Activated CD4-positive, alpha-beta T cell treated with anti-CD3 and anti-CD28 coated beads, Interleukin-2, Interleukin-4, amounts not matched to agents 100 ng/mL and 50 ng/mL, durations not matched to agents 16 hours and 8 hours (primary cell): ENCODE measurements at places on chromosomes 3 and 15.

DNA sequence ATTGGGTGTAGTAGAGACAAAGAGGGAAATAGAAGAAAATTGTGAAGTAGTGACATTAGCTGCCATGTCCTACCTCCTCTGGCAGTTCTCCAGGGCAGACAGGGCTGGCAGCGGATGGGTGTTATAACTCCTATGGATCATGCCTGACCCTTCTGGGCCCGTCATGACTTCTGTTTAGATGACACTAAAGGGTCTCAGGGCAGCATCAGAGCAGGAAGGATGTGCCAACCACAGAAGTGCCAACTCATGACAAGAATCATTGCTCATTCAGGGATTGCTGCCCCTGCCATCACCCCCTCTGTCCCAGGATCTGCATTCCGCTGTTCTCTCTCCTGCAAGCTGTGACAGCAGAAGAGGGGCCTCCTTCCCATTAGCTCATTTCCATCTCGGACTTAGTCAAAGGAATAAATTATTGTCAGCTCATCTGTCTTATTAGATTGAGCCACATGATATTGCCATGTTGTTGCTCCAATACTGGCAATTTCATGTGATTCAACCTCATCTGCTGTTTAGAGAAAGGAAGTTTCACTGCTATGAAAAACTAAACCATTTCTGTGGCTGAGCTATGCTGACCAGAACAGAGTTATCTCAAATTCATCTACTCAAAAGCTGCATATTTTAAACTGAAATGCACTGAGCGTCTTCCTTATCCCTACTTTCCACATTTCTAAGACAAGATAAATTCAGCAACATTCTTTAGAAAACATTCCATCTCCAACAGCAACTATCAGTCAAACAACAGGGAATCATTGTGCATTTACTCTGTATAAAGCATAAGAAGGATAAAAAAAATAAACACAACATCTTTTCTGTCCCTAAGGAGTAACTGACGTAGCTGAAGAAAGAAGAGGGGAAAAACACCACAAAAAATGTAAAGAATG lies 271.6 kb downstream of the FHIT start:
- no peak for DNase-seq

- peak; percentile 9 for DNase-seq
Measured at GRCh38 chr15:67335534-67336222, 81.1 kb downstream of the IQCH start.

GRCh38 chr3:195763076-195763830 lies 42.5 kb downstream of the MUC20 start:
- DNase-seq, result no peak

GRCh38 chr3:109685084-109686079 lies 348.0 kb upstream of the DPPA4 start:
- DNase-seq, result no peak

DNA sequence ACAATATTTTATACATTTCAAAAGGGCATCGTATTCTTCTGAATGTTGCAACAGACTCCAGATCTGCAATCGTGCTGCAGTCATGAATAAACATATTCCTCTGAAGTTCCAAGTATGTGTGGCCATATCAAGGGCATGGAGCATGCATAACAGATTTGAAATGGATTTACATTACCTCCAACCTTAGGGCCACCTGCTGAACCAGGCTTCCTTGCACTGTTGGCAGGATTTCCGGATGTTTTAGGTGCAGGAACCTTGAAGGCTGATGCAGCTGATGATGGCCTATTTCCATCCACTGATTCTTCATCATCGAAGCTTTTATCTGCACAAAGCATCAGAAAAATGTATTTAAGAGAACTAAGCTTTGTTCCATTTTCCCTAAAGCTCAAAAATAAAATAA lies 73.5 kb downstream of the CLASP2 start:
- DNase-seq, result no peak

DNA sequence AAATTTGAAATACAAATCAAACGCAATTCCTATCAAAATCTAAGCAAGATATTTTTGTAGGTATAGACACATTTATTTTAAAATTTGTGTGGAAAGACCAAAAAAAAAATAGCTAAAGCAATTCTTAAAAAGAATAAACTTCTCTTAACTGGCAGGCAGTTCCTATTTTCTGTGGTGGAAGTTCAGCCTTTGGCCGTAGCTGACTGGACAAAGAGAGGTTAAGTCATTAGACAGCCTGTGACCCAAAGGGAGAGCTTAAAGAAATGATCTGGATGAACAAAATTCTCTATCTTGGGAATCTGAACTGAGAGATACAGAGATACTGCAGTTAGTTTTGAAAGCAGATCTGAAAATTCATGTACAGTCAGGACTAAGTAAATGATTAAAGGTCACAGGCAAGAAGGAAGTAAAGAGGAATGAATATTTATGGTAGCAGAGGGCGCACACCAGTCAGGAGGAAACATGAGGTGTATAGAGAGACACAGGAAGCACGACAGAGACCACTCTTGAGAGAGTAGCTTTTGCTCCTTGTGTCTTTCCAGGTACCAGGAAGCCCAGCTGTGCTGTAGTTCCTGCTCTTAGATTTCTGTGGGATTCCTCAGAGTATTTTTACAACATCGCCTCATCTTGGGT lies 57.5 kb downstream of the TPRG1 start:
- no peak for DNase-seq

GRCh38 chr3:49349348-49350114 lies 8.6 kb downstream of the GPX1 start:
- DNase-seq, result no peak

- DNase-seq, result no peak
Measured at GRCh38 chr3:77427528-77427927, 387.6 kb downstream of the ROBO2 start.

- no peak for DNase-seq
Measured at GRCh38 chr15:88678755-88679154, 39.9 kb downstream of the ISG20 start.

DNA sequence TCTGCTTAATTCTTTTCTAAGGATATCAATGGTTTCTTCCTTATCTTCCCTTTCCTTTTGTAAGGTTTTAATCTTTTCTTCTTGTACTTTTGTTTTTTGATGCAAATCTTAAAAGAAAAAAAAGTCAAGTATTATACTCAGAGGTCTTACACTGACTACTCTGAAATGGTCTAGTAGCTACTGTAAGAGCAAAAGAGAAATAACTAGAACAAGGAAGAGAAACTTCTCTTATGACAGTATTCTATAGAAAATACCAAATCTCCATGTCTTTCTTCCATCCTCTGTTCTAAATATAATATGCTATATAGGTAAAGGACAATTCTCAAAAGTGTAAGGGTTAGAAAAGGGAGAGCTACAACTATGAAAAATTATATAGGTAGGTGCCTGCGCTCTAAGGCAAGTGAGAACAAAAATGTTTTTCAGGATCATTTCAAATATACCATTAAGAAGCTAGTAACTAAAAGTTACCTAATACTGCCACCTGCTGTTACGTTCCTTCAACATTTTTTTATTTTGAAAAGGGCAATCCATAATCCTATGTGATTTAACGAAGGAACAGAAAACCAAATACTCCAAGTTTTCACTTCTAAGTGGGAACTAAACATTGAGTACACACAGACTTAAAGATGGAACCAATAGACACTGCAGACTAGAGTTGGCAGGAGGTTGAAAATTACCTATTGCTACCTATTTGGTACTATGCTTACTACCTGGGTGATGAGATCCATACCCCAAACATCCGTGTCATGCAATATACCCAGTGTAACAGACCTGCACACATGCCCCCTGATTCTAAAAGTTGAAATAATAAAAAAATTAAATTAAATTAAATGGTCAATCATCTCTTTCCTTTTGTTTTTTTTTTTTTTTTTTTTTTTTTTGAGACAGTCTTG lies 36.7 kb downstream of the CIP2A start:
- DNase-seq, result peak; percentile 18

DNA sequence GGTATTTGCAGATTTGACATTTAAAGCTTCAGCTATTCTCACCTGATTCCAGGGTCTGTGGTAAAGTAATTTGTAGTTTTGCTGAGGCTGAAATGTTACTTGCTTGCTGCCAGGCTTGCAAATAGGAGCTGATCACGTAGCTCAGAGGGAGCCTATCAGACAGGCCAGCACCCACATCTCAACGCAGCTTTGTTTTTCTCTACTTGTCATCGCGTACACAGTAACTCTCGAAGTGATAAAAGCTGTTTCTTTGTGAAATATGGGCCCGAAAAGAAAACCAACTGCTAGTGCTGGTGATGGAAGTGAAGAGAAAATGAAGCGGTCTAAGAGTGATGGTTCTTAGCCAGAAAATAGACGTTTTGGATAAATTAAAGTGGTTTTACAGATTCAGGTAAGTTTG lies 23.4 kb downstream of the RAB5A start:
- no peak for DNase-seq

DNA sequence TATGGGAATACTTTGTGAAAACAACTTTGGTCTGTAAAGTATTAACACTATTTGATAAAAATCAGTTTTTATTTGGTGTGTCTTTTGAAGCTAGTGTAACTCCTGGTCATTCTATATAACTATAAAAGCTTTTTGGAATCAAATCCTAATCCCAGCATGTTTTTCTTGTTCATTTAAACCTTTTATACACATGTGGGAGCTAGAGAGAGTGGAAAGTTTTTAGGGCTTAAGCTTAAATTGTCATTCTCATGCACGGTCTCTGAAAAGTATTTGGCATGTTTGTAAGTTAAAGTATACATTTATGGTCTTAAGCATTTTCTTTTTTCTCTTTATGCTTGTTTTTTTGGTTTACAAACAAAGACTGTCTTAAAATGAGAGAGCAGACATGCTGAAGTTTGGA lies 83.4 kb upstream of the RARB start:
- no peak for DNase-seq

DNA sequence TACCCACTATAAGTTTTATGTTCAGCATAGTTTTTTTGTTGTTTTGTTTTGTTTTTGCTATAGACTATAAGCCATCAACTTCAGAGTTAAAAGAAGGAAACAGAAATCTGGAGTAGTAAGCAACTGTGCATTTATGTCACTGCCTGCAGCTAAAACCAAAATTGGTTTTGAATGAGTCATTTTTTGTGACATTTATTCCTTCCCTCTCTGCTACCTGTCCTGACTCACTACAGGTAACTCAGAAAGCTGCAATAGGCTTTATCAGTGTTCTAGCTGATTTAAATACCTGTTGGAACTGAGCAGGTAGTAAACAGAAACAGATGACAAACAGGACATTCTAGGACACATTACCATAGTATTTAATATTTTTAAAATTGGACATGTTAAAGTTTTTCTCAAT lies 393.3 kb upstream of the WNT5A start:
- no peak for DNase-seq

GRCh38 chr15:35667908-35668307 lies 121.9 kb upstream of the DPH6 start:
- no peak for DNase-seq

- no peak for DNase-seq
Measured at GRCh38 chr3:194315965-194316361, 35.2 kb downstream of the CPN2 start.

DNA sequence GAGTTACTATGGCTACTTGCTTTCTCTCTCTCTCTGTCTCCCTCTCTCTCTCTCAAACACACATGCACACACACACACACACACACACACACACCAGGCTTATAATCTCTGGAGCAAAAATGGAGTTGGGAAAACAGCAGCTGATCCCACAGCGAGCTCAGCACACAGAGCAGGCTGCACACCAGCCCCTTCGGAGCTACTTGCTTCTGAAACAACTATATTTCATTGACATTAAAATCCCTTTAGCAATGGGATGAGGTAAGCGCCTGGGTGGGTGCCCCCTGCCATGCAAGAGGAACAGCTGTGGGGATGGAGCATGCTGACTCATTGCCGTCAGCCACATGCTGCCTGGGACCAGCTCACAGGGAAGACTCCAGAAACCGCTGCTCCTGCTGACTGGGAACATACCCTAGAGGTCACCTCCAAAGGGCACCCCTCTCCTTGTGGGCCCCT lies 45.7 kb downstream of the B3GNT5 start:
- no peak for DNase-seq

DNA sequence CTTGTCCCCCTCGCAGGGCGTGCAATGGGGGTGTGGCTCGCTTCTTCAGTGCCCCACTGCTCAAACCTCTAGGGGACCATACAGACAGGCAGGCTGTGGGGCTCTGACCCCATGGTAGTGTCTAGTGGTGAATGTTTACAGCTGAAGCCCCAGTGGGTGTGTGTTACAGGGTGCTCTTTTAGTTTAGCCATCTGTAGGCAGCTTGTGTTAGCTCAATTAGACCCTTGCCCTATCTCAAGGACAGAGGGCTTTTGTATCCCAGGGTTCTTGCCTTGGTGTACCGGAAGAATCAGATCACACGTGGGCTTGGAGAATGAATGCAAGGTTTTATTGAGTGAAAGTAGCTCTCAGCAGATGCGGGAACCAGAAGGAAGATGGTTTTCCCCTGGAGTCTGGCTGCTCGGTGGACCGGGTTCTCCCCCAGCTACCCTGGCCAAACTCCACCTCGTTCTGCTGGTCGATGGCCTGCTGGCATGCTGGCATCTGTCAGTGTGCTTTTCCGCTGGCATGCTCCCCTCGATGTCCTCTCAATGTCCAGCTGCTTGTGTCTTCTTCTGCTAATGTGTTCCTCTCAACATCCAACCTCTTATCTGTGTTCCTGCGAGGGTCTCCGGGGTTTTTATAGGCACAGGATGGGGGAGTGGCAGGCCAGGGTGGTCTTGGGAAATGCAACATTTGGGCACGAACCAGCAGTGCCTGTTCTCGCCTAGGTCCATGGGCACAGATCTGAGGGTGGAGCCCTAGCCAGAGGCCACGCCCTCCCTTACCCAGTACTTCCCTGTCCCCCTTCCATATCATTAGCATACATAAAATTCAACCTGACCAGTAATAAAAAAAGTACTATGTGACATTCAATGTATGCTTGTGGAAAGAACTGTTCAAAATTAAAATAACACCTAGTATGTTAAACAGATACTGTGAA lies 6.6 kb downstream of the SPCS1 start:
- no peak for DNase-seq

GRCh38 chr3:47473391-47473790 lies 2.4 kb downstream of the SCAP start:
- DNase-seq, result no peak

DNA sequence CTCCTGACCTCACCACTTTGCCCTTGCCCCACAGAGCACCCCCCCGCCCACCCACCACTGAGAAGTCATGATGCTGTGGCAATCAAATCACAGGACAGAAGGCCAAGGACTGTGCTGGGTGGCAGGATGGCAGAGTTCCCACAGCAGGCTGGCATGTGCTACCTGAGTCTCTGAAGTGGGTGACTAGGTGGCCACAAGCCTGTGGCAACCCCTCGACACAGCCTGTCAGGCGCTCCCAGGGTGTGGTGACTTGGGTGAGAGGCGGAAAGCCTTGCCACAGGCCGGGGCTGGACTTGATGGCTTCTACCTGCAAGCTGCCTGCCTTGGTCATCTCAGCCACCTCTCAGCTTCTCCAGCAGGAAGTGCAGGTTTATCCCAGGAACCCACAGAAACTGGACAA lies 15.6 kb upstream of the DUSP7 start:
- DNase-seq, result no peak

DNA sequence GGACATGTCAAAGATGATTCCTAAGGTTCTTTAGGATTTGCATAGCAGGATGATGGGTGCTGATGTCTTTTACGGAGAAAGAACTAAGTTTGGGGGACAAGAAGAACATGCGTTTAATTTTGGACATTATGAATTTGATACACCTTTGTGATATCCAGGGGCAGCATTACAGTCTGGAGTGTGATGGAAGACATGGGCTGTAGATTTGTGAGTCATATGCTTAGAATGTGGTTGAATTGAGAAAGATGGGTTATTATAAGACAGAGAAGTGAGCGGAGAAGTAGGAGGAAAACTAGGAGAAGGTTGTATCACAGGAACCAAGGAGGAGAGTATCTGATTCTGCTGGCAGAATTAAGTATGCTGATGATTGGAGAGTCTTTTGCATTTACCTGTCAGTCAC lies 20.6 kb downstream of the NEO1 start:
- DNase-seq, result no peak

- no peak for DNase-seq
Measured at GRCh38 chr15:62781081-62781497, 261.5 kb upstream of the TPM1 start.
